ENCODE measurements at places on chromosomes 12 and 14. TPM values are rescaled to one million over a fixed set of nuclear protein-coding genes. Genes with fewer than 3 reads are reported as not detected.

DNA sequence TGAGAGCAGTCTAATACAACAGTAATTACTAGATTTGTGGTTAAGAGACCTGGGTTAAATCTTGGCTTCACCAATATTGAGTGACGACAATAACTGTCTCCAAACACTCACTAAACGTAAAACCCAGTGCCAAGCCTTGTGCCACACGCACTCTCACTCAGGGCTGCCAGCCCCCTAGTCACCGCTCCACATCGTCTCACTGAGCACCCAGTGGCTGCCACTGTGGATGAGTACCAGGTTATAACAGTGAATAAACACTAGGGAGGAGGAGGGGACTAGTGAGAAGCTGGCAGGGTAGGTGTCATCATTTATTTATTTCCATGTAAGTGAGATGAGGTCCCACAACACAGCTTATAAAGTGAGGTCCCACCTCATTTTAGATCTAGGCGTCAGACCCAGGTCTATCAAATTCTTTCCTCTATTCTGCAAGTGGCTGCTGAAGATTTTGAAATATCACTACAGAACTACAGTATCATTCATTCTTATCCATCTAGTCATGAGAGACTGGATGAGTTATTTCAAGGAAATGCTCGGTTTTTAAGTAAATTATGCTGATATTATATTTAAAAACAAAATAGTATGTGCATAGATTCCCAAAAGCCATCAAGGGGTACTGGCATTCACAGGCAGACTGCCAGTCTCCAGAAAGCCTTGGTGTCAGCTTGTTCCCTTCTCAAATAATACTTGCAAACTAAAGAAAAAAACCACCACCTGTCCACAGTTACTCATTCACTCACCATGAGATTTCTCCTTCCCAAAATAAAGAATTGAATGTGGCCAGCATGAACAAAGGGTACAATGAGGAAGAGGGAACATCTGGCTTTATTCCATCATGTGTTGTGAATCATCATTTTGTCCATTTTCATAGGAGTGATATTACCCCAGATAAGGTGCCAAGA is 84.0 kb downstream of the PTPN21 start:
- DNase-seq, result no peak

DNA sequence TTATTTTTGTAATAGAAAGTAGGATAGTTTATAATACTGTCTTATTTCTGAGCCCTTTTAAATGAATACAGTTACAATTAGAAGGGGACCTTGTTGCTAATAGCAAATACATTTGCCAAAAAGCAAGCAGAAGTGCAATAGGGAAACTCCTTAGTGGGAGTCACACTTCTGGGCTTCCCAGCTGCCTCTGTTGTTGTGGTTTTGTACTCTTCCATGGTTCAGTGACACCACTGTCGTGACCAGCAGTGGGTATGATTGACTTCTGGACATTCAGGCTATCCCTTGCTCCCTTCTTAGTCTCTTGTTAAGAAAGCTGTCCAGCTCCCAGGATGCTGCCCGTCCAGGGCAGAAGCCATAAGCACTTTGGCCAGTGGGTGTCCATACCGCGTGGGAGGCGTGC is 22.6 kb downstream of the TCTN1 start:
- DNase-seq, result no peak

GRCh38 chr14:49173765-49174373 is 412.3 kb downstream of the RPS29 start:
- DNase-seq, result peak; percentile 37

GRCh38 chr14:53620890-53621289 is 335.7 kb downstream of the BMP4 start:
- no peak for DNase-seq

DNA sequence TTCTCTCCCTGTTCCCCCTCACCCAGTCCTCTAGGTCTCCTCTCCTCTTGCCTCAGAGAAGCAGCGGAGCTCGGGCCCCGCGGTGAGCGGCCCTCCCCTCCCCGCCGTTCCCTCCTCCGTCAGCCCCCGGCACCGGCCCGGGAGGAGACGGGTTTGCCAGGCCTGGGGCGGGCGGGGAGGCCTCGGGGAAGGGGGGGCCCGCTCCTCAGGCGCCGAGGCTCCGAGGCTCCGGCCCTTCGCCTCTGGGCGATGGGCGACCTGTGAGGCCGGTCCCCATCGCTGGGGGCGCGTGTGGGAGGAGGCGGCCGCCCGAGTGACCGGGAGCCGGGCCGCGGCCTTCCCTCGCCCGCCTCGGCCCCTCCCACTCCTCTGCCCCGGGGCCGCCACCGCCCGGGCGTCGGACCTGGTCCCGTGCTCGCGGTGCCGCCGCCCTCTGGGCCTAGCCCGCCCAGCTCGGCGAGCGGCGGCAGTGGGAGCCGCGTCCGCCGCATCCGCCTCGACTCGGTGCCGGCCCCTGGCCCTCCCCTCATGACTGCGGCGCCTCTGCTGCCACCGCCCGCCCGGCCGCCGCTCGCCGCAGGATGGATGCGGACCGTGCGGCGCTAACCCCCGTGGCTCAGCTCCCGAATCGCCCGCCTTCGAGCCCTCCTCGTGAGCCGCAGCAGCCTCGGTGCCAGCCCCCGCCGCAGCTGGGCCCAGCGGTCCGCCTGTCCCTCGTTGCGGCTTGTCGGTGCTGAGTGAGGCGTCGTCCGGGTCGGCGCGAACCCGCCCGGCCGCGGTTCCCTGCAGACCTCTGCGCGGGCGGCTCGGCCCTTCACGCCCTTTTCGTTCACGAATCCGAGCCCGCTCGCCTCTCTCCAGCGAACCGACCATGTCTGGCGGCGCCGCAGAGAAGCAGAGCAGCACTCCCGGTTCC is 574 bp downstream of the WNK1 start:
- peak; percentile 78 for DNase-seq

DNA sequence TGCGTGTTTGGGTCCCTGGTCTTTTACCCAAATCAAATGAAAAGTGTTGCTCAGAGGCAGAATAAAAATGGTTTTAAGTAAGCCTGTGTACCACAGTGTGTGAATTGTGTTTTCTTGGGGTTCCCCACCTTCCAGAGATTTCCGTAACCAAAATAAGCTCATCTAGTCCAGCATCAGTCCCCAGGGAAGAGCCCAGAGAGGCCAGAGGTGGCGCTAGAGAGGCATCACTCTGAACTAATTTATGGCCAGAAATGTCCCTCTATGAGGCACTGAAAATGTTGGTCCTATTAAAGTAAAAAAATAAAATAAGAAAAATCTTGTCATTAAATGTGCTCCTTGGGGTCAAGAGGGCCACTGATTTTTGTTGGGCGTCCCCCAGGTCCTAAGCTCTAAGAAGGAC is 24.9 kb upstream of the PRKAB1 start:
- no peak for DNase-seq

The SLC35F4 gene
- total RNA-seq, result not detected

GRCh38 chr14:105605464-105606304 is 79.3 kb downstream of the TMEM121 start:
- peak; percentile 33 for DNase-seq

The PTPN6 gene
- 25.1 TPM for total RNA-seq

DNA sequence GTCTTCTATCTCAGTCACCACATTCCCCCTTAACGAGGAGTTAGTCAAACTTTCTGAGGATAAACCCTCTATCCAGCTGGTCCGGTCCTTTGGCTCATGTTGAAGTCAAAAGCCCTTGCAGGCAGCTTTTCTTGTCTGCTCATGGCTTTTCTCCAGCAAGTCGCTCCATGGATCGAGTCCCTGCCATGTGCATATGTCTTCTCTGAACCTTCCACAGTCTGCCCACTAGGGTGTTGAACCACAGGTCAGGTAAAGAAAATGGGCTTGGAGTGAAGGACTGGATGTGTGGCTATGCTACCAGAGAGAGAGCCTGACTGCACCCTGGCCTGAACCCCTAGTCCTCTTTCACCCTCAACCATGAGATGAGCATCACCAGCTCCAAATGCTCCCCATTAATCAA is 22.8 kb downstream of the C14orf132 start:
- peak; percentile 8 for DNase-seq

DNA sequence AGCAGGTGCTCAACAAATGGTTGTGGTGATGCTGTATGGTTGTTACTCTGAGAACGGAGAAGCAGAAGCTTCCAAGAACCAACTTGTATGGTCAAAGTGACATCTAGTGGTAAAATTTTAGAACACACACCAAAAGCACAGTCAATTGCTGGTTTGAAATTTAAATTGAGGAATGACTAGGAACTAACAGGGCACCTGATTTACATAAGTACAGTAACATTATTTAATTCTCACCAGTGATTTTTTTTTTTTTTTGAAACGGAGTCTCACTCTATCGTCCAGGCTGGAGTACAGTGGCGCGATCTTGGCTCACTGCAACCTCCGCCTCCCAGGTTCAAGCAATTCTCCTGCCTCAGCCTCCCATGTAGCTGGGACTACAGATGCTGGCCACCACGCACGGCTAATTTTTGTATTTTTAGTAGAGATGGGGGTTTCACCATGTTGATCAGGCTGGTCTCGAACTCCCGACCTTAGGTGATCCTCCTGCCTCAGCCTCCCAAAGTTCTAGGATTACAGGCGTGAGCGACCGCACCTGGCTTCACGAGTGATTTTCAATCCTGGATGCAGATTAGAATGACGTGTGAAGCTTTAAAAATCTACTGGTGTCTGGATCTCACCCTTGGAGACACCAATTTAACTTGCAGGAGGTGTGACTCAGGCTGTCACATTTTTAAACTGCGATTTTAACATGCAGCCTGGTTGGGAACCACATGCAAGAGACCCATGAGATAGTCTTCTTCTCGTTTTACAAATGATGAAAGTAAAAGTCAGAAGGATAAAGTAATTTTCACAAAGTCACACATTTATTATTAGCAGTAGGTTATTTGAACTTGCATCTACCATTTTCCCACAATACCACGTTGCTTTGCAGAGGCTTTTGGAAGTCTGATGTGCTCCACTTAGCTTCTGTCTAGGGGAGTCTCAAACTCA is 14.1 kb upstream of the NUMB start:
- DNase-seq, result no peak

The WASHC4 gene
- 38.7 TPM for total RNA-seq

The FLVCR2 gene
- 36.1 TPM for total RNA-seq

The ANP32D gene
- not detected for total RNA-seq

The TAS2R7 gene
- total RNA-seq, result not detected

The OTX2 gene
- not detected for total RNA-seq

The PGF gene
- 4.2 TPM for total RNA-seq

DNA sequence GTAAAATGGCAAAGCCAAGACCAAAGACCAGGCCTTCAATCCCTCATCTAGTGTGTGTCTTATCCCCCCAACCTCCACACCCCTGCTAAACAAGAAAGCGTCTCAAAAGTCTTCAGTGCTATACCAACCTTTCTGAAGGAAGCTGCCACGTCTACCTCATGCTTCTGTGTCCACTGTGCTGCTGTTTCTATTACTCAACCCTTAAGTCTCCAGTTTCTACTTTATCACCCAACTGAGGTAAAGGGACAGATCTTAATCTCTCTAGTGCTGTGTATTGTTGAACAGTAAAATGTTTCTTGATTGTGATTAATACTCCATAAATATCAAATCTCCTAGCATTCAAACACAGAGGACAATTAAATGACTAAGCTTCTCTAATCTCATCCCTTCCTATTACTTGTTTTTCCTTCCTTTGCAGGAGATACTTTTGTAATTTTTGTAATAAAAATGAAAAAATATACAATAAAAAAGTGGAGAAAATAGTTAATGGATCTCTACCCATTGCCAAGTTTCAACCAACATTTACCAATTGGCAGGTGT is 23.3 kb downstream of the BTBD7 start:
- DNase-seq, result no peak

The SDS gene
- total RNA-seq, result 722 TPM

The TRIAP1 gene
- total RNA-seq, result 13.3 TPM

DNA sequence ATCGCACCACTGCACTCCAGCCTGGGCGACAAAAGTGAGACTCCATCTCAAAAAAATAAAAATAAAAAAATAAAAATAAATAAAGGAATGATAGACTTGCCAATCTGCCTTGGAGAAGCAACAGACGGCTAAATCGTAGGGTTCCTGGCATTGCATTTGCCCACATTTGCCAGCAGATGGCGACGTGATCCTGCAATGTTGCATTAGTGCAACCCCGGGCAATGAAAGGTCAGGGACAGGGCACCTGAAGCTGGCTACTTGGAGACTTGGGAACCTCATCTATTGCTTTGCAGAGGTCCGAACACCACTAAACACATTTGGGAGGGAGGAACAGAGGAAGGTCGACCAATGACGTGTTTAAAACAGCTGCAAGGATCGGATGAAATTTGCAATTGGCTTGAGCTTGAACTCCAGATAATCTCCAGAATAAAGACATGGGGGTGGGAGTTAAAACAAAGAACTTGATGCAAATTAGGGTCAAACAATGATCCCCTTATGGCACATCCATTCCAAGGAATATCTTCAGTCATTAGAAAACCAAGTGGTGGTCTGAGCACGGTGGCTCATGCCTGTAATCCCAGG is 34.6 kb downstream of the SPRING1 start:
- DNase-seq, result peak; percentile 62

- no peak for DNase-seq
Observed at GRCh38 chr12:13101821-13102375, 1.6 kb downstream of the GSG1 start.

The PLEKHG7 gene
- total RNA-seq, result 0.23 TPM

GRCh38 chr12:42716491-42716891 is 126.9 kb upstream of the PRICKLE1 start:
- DNase-seq, result no peak

The MANSC1 gene
- 8.1 TPM for total RNA-seq

Measured in right lobe of liver (tissue), 6 donors.